ENCODE measurements at places on chromosomes 11 and 22.

DNA sequence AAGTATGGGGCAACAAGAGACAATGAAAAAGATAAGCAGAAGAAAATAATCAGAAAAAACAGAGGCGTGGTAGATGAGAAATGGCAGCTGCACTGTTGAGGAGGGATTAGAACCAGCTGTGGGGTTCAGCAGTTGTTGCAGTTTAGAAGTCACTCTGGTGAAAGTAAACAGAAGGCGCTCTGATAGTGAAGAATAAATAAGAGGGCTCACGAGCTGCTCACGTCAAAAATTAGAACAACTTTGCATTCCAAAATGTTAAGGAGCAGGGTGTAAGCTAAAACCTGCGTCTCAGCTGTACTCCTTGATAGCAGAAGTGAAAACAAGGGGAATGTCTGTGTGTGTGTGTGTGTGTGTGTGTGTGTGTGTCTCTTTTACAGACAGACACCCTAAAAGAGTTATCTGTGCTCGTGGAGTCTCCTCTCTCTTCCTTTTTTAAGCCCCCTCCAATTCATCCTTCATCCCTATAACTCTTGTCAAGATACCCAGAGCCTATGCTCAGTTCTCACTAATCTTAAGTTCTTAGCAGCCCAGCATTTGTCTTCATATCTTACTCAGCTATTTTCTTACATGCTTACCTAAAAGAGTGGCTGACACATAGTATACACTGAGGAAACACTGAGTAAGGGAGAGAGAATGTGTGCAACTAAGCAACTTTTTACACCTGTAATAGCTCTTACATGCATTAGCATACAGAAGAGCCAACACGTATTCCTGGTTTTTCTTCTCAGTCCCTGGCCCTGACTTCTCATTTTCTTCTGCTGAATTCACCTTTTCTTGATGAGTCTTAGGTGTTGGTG, 8.9 kb downstream of the TTC17 start:
- no peak for DNase-seq

DNA sequence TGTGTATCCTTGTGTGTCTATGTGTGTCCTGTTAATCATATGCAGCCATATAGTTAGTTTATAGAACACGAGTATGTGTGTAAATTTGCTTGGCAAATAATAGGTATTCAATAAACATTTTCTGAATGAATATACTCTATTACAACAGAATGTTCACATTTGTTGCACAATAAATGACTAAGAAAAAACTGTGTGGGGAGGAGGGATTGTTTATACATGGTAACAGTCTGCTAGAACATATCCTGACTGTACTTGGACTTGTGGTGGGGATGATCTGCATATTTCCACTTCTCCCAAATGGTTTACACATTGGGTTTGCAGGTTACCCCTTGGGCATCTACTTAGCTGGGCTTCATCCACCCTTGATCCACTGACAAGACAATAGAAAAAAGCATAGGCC, 194.6 kb downstream of the INSC start:
- DNase-seq: no peak

- DNase-seq: no peak
Observed at GRCh38 chr11:111301004-111301841, 2.9 kb downstream of the POU2AF3 start.

DNA sequence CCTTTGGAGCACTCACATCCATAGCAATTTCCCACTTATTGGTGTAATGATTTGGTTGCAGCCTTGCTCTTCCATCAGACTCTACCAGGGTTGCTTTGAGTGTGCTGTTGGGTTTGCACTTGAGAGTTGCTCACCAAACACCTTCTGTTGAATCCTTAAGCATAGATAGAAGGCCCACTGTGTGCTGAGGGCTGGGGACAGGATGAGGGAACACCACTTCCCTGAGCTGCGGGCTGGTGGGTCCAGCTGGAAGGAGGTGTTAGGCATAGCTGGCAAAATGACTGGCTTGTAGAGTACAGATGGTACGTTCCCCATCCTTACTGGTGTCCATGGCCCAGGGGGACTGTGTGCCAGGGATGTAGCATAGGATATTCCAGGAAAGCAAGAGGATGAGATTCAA, 3.9 kb downstream of the PRDM11 start:
- DNase-seq: no peak

DNA sequence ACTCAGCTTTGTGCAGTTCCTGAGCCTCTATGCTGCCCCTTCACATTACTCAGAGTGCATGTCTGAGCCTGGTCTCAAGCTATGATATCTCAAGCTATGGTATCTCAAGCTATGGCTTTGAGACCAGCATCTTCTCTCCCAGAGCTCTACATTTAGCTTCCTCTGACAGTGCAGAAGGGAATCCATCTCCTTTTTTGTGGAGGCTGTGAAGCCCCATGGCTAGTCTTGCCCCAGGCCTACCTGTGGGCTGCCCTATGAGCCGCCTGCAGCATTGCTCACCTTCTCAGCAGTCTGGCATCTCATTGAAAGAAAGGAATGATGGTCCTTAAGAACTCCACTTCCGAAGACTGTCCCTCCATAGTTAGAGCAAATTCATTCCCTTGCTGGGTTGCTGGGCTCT, 12.6 kb downstream of the PGAP2 start:
- no peak for DNase-seq

GRCh38 chr11:119315131-119316015, 1.6 kb downstream of the MCAM start:
- peak; percentile 82 for DNase-seq

DNA sequence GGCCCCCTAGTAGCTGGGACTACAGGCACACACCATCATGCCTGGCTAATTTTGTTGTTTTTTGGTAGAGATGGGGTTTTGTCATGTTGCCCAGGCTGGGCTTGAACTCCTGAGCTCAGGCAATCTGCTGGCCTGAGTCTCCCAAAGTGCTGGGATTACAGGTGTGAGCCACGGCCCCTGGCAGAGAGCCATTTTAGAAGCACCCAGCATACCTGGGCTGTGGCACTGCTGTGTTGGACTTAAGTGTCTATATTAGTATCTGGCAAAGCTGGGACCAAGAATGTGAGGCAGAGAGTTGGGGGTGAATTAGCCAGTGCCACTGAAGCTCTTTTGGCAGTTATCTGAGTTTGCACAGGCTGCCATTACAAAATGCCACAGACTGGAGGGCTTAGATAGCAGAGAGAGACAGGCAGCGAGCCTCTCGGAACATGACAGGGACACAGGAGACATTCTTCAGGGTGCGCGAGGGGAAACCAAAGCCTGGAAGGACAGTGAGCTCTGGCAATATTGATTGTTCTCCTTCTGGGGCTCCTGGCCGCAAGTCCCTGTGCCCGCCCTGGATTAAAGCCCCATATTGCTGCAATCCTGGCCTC, 87.7 kb upstream of the ALX4 start:
- DNase-seq: no peak

DNA sequence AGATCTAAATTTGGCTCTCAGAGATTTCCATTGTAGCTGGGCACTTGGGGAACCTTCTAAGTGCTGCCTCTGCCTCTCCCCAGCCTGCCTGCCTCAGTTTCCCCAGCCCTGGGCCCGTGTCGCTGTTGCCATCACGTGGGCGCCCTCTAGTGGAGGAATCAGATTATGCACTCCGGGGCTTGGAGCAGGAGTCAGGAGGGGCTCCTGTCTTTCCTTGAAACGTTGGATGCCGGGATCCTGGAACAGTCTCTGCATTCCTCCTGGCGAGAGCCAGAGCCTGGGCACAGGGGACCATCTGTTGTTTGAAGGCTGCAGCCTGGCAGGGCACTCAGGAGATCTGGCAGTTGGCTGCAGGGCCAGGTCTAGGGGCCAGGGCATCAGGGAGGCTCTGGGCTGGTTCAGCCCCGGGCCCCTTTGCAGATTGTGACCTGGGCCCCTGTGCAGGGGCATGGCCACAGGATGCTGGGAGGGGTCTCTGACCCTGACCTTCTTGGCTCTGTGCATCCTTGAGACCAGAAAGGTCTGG, 71.6 kb downstream of the LRP5 start:
- DNase-seq: peak; percentile 45

- no peak for DNase-seq
Observed at GRCh38 chr11:63779039-63779438, 10.5 kb upstream of the ZFTA start.
